Activated naive CD4-positive, alpha-beta T cell treated with Interleukin-2 at 50 U/mL for 16 hours (primary cell): ENCODE measurements at places on chromosomes 7 and 10.
A peak's percentile ranks its signal among the peaks of the same experiment; 100 is the strongest.

DNA sequence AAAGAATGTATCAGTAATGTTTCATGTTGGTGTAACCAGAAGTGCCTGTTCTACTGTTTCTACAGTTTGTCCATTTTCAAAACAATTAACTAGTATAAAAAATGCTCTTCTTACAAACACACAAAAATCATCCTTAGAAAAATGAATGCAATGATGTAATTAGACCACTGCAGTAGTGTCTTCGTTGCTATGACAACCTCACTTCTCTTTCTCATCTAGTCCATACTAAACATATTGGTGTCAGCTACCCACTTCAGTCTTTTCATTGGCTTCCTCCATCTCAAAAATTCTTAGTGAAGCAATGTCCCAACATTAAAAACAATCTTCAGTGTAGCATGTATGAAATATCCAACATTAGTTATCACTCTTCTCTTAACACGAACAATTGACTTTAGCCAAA, 1265.8 kb downstream of the REEP3 start:
- DNase-seq: no peak

DNA sequence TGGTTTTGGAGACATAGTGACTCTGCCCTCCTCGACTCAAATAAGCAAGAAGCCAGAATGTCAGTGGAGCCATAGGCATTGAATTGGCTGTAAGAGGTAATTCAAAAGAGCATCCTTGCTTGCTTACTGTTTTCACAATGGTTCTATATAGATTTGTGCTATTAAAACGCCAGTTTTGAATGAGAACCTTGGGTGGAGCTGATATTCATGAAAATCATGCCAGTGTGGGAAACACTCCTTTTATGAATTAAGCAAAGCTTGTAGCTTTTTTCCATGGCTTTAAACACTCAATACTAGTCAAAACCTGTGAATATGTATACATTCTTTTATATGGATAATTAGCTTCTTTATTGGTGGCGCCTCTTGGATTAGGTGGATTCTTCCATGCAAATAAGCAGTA, 252.5 kb downstream of the SLC25A13 start:
- no peak for DNase-seq

GRCh38 chr7:155455776-155456737, 1.9 kb upstream of the EN2 start:
- no peak for DNase-seq

GRCh38 chr7:151735851-151736402, 141.0 kb downstream of the PRKAG2 start:
- DNase-seq: no peak

- DNase-seq: no peak
Observed at GRCh38 chr10:59340285-59340684, 22.1 kb downstream of the FAM13C start.

DNA sequence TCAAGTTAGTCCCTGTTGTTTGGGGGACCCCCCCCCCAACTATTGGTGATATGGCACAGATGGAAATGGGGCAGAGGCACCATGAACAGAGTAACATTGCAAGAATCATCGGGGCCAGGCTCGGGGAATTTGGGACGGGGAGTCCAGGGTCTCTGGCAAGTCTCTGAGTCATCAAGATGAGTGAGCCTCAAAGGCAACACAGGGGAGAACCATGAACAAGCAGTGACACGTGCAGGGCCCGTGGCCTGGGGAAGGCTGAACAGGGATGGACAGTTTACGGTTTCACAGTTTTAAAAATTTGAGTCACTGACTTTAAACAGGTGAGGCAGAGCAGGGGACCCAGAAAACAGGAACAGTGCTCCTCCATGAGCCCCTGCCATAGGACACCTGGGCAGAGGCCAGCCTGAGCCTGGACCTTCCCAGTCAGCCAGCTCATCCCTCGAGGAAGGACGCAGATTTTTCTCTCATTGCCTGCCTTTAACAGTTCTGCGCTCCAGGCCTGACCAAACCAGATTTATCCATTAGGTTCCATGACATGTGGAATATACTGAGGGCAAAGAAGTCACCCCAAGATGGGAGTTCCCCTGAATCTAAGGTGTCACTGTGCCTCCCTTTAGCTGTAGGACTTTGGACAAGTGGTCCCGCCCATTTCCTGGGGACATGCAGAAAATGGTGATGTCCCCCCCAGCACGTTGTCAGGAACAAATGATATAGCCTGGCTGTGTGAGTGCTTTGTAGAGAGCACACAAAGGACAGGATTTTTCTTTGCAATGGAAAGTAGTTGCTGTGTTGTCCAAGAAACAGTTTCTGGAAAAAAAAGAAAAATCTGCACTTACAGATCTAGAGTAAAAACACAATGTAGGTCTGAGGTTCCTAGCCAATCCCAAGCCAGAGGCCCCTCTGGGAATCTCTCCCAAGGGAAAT, 23.8 kb downstream of the CHST15 start:
- DNase-seq: no peak

DNA sequence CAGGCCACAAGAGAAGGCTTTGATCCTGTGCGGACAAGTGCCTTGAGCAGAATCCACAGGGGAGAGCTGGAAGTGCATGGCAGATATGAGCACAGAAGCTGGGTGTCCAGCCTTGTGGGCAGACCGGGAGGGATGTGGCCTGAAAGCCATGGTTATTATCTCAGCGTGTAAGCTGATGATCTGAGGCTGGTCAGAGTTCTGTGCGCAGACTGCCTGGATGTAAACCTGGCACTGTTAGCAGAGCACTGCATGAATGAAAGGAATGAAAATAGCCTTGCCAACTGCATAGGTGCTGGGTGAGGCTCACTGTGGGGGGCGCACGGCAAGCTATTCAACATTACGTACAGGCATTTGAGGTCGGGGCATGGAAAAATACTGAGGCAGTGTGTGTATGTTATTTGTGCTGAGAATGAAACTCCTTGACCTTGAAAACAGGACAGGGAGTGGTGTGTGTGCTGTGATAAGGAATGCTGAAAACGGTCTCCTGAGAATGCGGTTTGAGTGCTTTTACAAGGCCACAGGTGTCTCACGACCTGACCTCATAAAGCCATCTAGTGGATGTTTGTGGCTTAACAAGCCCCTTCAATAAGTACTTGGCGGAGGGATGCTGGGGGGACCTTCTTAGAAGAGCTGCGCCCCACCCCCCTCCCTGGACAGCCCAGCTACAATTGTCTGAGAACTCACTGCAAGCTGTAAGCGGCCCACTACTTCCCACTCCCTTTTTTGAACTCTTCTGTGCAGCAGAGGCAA, 18.7 kb downstream of the AKR1C1 start:
- no peak for DNase-seq

DNA sequence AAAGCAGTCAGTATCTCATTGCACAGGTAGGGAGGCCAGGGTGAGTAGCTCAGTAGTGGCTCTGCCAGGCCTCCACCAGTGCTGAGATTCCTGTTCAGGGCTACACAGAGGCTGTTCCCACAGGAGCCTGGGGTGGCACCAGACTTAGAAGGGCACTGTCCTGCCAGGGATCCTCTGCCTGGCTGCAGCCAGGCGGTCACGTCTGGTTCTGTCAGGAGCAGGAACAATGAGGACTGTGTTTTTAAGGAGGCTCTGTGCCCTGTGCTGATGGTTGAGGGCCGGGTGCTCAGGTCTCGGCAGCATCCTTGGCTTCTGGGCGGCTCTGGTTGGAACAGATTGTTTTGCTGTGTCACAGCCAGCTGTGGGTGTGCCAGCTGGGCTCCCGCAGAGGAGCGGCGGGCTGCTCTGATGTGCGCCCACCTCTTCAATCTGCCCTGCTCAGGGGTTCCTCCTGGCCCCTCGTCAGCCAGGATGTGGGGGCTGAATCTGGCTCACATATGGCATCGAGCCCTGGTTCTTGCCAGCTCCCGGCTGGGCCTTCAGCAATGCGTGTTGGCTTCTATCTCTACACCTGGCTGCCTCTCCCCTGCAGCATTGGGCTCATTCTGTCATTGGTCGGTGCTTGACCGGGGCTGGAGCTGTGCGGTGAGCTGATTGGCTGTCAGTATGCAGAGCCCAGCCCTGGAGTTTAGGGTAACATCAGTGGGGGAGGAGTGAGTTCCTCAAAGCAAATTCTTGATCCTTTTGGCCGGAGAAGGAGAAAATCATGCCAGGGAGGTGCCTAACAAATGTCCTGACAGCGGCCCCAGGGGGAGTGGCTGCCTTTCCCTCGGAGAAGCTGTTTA, 41.2 kb downstream of the TACR2 start:
- DNase-seq: no peak

GRCh38 chr7:146249272-146249671, 132.7 kb downstream of the CNTNAP2 start:
- no peak for DNase-seq

- DNase-seq: no peak
Observed at GRCh38 chr10:76009531-76009930, 578.1 kb downstream of the LRMDA start.

DNA sequence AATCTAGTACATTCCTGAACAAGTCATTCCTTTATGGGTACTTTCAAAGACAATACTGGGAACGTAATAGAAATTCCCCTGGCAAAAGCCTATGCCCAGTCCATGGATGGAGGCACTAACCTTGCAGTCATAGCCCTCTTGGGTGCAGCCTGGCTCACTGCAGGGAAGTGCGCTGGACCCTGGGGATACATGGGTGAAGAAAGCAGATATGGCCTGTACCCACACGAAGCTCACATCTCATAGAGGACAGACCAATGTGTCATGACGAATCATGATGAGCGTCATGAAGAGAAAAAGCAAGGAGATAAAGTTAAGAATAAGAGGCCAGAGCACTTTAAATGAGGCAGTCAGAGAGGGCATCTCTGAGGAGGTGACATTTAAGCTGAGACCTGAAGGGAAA, 11.8 kb downstream of the PRLHR start:
- DNase-seq: no peak

- no peak for DNase-seq
Observed at GRCh38 chr7:108099713-108100112, 30.4 kb downstream of the LAMB4 start.

GRCh38 chr7:8129318-8129659, 132.7 kb downstream of the ICA1 start:
- DNase-seq: no peak

- no peak for DNase-seq
Observed at GRCh38 chr7:91835091-91835825, 45.2 kb downstream of the MTERF1 start.

GRCh38 chr10:77311186-77311585, 326.4 kb downstream of the KCNMA1 start:
- DNase-seq: no peak

- no peak for DNase-seq
Observed at GRCh38 chr7:99041526-99041925, 102.4 kb downstream of the SMURF1 start.

DNA sequence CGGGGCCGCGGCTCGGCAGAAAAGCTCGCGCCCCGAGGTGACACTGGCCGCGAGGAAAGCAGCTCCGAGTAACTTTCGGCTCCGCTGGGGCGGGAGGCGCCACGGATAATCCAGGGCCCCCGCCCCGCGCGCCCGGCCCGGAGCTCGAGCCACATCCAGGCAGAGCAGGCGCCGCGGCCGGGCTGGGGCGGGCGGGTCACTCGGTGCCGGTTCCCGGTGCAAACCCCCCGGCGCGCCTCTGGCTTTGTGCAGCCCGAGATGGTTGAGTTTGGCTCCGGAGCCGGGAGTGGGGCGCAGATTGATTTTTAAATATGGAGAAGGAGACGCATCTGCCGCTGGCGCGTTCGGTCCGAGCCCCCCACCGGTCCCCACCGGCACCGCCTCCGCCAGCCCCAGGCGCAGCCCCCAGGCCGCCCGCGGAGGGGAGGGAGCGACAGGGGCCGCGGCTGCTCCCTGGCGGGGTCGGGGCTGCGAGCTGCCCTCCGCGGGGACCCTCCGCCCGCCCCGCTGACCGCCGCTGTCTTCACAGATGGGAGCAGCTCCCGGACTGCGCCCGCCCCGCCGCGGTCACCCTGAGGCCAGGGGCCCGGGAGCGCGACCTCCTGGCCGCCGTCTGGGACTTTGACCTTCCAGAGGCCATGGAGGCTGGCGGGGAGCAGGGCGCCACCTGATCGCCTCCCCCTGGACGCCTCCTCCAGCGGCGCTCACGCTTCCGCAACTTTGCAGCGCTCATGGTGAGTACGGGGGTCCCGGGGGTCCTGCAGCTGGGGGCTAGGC, 643 bp downstream of the ADGRA1 start:
- no peak for DNase-seq

- peak; percentile 3 for DNase-seq
Observed at GRCh38 chr7:13989126-13989948, at the start of gene ETV1. Gene ETV1, minus strand, starts transcription at chr7:13989666. Its CDS starts 614 bp downstream, at chr7:13989052.

DNA sequence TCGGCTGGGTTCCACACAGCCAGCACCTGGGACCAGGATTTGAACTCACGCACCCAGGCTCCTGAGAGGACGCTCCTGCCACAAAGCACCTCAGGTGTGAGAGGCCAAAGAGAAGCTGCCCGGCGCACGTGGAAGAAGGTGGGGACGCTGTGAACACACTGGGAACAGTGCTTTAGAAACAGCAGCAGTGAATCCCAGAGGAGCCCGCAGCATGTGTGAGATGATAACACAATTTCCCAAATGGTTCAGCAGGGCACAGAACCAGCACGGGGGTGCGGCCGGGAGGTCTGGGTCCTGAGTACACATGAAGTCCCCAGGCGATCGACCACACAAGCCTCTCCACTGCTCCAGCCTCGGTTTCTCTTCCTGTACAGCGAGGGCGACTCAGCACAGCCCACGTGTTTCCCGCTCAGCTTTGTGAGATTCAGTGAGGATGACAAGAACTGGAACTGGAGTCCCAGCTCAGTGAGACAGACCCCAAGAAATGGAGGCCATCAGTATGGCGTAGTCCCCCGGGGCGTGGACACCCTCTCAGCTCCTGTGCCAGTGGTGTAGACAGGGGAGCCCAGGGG, 188.3 kb downstream of the MAD1L1 start:
- DNase-seq: no peak

DNA sequence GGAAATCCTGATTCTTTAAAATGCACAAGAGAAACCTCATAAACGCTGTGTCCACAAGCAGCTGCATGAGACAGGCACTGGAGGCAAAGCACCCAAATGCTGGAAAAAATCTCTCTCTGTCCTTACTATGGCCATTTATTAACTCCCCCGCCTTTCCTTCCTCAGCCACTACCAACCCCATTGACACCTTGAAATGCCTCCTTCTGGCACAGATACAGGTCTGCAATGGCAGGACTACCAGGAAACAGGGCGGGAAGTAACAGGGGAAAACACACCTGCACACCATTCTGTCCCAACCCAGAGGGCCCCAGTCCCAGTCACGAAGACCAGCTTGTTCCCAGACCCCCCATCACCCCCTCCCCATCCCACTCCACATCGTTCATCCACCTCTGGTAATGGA, 224.3 kb downstream of the PARD3 start:
- no peak for DNase-seq

DNA sequence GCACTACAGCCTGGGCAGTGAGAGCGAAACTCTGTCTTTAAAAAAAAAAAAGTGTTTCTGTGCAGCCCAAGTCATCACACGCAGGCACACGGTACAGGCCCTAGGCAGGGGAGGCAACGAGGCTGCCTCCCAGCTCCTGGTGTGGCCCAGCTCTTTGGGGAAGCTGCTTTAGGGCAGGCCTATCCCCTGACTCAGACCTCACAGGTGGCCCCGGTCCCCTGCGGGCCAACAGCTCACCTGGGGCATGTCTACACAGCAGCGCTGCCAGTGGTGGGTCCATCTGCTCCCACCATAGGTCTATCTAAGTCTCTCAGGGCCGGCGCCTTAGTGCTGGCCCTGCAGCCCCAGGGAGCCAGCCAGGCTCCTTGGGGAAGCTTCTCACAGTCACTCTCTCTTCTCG, 31.4 kb downstream of the ZAN start:
- no peak for DNase-seq
